ENCODE measurements at places on chromosomes 2 and 18.
A peak's percentile ranks its signal among the peaks of the same experiment; 100 is the strongest.

GRCh38 chr2:231455222-231455621 is 9.1 kb downstream of the NCL start:
- DNase-seq, result no peak

DNA sequence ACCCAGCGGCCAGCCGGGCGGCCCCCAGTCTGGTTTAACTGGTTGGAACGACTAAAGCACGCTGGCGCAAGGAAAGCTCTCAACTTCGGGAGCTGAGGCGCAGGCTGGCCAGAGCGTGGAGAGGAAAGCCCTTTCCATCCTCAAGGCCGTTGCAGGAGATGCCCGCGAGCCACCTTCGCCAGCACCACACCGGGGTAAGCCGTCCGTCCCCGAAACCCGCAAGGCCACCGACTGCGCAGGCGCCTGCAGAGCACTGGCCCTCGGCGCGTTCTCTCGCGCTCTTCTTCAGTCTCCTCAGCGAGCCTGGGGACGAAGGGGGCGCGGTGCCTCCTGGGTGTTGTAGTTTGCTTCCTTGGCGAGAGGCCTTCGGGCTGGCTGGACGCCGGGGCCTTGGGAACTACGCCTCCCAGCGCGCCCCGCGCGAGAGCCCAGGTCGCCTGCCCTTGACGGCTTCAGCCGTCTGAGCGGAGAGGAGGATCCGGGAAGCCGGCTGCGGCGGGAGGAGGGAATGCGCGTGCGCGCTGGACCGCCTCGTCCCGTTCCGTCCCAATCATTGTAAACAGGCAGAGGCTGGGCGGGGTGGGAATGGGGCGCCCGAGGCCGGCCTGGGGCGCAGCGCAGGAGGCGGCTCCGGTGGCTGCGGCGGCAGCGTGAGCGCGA is at the start of gene RALBP1:
TSS of gene RALBP1 (plus strand) at position 531 of the 660 bp plus-strand sequence. CDS start 37,533 bp downstream, outside the sequence.
- DNase-seq, result peak; percentile 98

- no peak for DNase-seq
Measured at GRCh38 chr2:159078443-159078842, 110.0 kb downstream of the TANC1 start.

DNA sequence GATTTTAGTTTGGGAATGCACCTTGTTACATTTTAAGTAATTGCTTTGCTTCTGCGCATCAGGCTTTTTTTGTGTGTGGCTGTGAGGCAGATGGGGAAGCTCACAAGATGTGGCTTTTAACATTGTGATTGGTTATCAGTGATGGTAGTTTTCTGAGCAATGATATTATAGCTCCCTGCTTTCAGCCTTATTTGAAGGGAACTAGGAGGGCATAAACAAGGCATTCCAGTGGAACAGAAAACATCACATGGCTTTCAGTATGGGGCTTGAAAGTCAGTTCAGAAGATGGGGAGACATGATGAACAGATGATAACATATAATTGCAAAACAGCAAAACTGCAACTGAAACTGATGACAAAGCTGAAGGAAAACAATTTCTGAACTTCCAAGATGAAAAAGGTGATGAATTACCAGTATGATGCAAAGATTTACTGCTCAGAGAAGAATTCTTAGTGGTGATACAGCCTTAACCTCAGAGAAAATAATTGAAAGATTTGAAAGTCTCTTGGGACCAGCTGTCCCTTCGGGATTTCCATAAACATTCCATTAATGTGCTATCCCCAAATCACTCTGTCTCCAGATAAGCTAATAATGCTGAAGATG is 439.7 kb downstream of the RND3 start:
- DNase-seq, result no peak

GRCh38 chr18:37285825-37286224 is 279.8 kb downstream of the CELF4 start:
- DNase-seq, result no peak

DNA sequence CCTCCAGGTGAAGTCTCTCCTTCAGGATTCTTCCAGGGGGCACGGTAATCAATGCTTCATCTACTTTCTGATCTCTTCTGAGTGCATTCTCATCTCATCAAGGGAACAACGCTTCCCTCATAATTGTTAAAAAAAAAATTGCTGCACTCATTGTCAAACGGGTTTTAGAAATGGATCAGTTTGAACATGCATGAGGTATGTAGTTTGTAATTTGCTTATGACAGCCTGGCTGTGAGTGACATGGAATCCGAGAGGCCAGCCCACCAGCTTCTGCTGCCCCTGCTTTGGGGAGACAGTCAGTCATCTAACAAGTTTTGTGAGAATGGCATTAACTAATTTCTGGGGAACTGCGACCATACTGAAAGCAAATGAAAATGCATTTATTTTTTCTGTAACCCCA is 791.9 kb upstream of the SOX11 start:
- no peak for DNase-seq

- no peak for DNase-seq
Measured at GRCh38 chr2:168658706-168659105, 143.7 kb upstream of the NOSTRIN start.

DNA sequence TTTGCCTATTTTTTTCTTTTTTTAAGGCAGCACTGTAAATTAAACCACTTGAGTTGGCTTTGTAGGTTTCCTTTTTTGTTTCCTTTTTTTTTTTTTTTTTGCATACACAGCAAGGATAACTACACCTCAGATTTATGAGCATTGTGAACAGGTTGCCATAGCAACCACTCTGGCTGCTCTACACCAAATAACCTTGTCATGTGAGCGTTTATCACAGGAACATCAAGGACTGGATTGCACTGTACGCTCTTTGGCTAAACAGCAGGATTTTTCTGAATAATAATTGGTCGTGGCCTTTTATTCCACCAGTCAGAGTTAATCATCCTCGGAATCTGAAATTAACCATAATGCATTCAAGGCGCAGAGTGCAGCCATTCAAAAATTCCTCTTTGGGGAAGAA is 199.1 kb upstream of the SLC14A2 start:
- no peak for DNase-seq

DNA sequence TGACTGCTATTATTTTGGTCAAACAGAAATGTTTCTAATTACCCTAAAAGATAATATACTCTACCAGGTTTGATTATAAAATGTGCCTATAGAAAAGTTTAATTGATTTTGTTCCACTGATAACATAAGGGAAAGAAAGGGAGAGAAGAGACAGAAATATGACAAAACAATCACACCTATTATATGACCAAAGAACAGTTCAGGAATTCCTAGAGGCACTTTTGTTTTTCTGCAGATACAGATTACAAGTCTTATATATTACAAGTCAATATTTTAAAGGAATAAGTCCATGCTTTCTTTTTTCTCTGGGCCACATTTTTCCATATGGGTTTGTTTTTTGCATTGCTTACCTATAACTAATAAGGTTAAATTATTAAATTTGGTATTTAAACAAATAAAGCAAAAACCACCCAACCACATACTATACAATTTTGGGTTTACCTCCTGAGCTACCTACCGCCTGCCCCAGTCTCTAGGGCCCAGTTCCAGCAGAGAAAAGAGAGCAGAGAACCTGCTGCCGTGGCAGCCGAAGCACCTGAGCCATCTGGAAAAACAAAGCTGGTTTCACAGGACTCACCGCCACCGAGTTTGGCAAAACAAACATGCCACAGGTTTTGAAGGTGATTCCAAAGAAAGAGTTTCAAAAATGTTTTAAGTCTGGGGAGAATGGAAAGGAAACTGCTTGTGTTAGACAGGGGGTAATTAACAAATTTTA is 92.1 kb downstream of the DYM start:
- DNase-seq, result no peak

GRCh38 chr2:98483257-98483861 is 38.7 kb downstream of the INPP4A start:
- no peak for DNase-seq

DNA sequence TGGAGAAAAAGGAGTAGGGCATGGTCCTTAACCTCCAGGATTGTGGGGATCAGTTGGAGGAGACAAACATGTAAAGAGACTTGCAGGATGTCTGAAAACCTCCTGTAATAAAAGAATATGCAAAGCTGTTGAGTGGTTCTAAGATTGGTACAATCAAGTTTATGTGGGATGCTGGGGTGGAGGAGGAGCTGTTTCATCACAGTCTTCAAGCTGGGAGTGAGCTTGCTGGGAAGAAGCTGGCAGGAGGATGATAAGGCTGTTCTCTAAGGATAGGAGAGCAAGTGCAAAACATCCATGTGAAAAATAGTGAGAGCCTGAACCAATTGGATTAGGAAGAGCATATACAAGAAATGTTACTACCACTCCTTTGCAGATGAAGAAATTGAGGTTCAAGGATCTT is 161.9 kb upstream of the CRIM1 start:
- no peak for DNase-seq

DNA sequence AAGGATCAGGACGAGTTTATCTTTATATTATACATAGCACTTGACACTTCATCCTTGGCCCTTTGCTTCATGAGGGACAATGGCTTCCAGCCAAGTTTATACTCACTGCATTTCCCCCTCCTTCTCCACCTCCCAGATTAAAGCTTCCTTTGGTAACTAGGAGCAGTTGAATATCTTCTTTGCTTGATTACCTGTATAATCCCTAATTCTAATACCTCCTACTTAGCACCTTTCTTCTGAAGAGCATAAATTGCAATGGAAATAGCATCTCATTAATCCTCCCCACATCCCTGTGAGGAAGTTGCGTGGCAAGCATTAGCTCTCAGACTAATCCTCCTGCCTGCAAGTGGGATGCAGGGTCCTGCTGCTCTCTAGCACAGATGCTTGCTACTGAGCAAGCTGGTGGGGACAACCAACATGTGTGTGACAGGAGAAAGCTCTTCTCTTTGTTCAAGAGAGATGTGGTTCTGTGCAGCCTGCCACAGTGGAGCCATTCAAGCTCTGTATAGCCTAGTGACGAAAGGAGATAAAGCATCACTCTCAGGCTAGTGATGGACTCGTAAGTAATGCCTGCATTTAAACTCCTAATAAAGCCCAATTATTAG is 19.1 kb downstream of the KLHL14 start:
- no peak for DNase-seq

GRCh38 chr2:205369813-205370212 is 312.5 kb upstream of the NRP2 start:
- DNase-seq, result no peak

DNA sequence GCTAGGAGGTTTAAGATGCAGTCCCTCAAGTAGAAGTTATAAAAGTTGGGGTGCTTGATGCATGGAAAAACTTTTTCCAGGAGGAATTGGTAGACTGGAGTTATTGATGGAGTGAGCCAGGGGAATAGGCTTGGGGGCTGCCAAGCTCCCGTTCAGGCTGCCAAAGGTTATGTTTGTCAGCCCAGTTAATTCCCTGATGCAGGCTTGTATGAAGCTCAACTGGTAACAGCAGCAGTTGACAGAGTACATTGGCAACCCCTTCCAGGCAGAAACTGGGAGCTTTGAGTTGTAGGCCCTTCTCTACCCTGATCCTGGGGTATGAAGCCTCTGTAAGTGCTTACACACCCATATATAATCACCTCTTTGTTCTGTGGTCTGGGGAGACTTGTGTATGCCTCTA is 16.2 kb downstream of the CCDC150 start:
- DNase-seq, result no peak

GRCh38 chr2:134512734-134513464 is 205.9 kb downstream of the TMEM163 start:
- no peak for DNase-seq

DNA sequence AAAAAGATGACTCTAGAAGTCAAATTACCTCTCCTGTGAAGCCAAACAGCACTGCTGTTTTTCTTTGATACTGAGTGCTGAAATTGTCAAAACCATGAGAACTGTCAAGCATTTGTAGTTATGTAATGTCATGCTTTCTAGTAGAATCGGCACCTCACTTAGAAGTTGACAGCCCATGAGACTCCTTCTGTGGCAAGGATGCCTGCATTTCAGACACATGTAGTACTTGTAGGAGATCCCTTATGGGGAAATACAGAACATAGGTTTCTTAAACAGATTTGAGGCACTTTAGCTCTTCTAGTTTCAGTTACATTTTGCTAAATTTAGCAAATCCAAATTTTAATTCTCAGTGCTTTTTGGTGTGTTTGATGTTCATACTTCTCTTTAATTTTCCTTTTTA is 15.7 kb downstream of the ZNF407 start:
- DNase-seq, result no peak

GRCh38 chr18:68176901-68177300 is 538.0 kb downstream of the TMX3 start:
- DNase-seq, result no peak

GRCh38 chr2:149468636-149469035 is 118.9 kb downstream of the MMADHC start:
- no peak for DNase-seq

GRCh38 chr2:134549104-134549503 is 169.7 kb downstream of the TMEM163 start:
- DNase-seq, result no peak

GRCh38 chr2:9655441-9656269 is 24.9 kb upstream of the YWHAQ start:
- DNase-seq, result peak; percentile 66

DNA sequence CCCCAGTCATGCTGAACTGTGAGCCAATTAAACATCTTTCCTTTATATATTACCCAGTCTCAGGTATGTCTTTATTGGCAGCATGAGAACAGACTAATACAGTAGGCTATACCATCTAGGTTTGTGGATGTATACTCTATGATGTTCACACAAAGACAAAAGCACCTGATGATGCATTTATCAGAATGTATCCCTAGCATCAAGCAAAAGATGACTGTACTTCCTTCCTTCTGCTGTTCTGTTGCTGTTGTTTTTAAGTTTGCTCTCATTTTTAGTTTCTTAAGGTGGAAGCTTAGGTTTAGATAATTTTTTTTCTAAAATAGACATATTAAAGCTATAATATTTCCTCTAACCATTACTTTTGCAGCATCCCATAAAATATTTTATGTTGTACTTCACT is 12.4 kb downstream of the ZSCAN30 start:
- no peak for DNase-seq

- peak; percentile 11 for DNase-seq
Measured at GRCh38 chr2:131425231-131425941, 50.5 kb upstream of the TUBA3D start.

GRCh38 chr2:220533485-220533884 is 906.1 kb downstream of the SLC4A3 start:
- DNase-seq, result no peak

- DNase-seq, result peak; percentile 40
Measured at GRCh38 chr2:31170071-31170698, 31.9 kb upstream of the GALNT14 start.

DNA sequence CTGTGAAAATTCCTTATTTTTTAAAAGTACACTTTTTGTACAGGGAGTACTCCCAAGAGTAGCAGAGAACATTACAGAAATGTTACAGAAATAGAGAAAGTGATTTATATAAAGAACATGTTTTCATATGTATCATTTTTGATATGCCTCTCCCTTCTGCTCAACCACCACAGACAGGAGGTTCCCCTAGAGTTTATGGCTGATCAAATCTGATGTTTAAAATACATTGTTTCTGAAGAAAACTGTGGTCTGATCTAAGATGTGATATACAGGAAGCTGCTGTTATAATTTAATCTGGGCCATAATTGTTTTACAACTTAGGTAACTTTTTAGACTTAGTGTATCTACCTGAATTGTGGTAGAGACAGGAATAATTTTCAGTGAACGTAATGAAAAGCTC is 37.0 kb downstream of the STAT4 start:
- no peak for DNase-seq

All from activated T-cell treated with anti-CD3 and anti-CD28 coated beads for 48 hours (primary cell).